DMS79 (cell line): ENCODE measurements at places on chromosomes 5 and 9.

DNA sequence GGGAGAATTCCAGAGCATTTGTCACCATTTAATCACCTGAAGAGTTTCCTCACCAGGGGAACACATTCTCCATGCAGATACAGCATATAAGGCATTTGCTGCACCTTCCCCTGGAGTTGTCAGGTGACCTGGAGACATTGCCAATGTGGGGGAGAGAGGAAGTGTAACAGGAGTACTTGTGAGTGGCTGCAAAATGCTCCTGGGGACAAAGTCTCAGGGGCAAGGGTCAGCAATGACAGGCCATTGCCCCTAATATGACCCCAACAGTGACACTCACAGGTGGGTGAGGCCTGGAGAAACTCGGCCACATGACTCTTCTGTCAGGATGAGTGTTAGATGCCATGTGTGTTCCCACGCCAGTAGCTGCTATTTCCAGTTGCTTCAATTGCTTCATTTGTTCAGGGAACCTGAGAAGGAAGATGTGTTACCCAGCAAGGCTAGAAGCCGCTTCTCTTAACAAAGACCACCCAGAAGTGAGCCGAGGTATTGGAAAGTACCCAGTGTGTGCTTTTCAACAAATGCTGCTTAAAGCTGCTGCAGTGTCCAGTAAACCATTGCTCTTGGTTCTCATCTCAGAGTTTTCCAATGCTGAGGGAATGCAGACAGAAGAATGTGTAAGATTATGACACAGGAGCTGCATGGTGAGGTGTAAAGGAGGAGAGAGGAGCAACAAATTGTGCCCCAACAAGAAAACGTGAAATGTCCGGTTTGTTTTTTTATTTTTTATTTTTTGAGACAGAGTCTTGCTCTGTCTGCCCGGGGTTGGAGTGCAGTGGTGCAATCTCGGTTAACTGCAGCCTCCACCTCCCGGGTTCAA is 128.2 kb upstream of the SLC44A1 start:
- DNase-seq = no peak

GRCh38 chr9:127158786-127159324 is 36.4 kb upstream of the ANGPTL2 start:
- DNase-seq = no peak

DNA sequence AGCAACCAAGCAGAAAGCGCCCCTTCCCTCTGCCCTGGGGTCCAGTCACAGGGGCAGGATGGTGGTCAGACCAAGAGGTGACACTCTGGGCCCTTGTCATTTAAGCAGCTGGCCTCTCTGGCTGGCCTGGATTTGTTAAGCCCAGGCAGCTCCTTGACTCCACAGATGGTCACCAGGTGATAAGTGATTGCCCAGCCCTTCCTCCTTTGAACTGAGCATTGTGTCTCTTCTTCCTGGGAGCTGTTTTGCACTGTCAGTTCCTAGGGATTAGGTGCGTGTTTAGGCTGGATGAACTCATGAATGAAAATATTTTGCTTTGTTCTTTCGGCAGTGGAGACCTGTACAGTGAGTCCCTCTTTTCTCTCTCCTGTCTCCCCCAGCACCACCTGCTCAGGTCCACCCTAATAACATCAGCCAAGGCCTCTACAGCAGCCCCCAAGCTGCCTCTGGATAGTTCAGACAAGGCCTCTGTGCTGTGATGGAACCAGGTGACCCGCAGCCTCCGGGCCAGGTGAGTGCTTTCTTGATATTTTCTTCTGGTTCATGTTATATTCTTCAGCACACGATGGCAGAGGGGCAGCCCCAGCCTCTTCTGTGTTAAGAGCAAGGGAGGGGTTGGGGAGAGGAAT is 139.7 kb upstream of the PITX1 start:
- DNase-seq = no peak

DNA sequence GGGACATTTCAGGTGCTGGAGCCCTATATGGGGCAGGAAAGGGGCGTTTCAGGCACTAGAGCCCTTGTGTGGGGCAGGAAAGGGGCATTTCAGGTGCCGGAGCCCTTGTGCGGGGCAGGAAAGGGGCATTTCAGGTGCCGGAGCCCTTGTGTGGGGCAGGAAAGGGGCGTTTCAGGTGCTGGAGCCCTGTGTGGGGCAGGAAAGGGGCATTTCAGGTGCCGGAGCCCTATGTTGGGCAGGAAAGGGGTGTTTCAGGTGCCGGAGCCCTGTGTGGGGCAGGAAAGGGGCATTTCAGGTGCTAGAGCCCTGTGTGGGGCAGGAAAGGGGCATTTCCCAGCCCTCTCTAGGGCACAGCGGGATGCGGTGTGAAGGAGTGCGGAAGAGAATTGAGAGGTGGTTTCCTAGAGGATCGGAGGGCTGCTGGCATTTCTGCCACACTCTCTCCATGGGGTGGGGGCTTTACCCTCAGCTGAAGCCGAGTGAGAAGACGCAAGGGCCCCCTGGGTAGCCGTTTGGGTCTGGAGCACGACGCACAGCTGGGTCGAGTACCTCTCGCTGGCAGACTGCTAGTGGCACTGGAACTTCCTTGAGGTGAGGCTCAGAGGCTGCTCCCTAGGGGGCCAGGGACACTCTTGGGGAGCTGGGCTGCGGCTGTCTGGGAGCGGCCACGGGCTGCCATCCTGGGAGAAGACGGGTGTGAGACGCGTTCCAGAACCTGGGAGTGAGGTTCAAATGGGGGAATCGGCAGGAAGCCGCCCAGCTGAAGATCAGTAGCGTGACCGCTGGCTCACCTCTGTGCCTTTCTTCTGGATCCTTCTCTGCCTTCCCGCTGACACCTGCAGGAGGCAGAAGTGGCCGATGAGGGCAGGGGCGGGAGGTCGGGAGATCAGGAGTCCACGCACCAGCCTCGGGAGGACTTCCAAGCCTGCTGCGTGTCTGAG is 122.6 kb upstream of the IRX4 start:
- DNase-seq = no peak

DNA sequence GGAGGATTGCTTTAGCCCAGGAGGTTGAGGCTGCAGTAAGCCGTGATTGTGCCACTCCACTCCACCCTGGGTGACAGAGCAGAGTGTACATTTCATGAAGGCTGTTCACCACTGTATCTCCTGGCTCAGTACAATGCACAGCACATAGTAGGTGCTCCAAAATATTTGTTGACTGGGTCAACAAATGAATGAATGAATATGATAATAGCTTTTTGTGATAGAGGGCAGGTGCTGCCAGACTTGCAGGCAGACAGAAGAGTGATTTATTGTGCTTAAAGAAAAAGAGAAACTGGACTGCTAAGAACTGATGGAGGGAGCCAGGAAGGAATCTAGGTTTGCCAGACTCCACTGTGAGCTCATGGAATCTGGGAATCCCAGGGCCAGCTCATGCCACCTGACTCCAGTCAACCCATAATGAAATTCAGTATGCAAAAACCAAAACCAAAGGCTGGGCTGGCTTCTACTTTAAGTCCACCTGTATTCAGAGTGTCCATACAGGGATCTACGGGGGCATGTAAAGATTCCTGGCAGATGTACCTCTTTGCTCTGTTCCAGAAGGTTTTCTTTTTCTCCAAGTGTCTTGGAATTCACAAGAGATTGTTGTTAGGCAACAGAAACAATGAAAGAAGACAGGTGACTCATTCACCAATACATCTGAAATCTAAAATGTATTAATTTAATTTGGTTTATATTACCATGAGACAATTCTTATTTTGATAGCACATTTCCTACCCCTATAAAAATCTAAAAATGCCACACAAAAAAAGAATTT is 15.5 kb upstream of the CTNNA1 start:
- DNase-seq = no peak

- DNase-seq = no peak
Observed at GRCh38 chr5:59367791-59368394, 525.6 kb downstream of the PDE4D start.

GRCh38 chr9:7118633-7119032 is 360.9 kb downstream of the KDM4C start:
- DNase-seq = no peak

GRCh38 chr5:71573591-71573990 is 13.5 kb upstream of the MCCC2 start:
- no peak for DNase-seq

DNA sequence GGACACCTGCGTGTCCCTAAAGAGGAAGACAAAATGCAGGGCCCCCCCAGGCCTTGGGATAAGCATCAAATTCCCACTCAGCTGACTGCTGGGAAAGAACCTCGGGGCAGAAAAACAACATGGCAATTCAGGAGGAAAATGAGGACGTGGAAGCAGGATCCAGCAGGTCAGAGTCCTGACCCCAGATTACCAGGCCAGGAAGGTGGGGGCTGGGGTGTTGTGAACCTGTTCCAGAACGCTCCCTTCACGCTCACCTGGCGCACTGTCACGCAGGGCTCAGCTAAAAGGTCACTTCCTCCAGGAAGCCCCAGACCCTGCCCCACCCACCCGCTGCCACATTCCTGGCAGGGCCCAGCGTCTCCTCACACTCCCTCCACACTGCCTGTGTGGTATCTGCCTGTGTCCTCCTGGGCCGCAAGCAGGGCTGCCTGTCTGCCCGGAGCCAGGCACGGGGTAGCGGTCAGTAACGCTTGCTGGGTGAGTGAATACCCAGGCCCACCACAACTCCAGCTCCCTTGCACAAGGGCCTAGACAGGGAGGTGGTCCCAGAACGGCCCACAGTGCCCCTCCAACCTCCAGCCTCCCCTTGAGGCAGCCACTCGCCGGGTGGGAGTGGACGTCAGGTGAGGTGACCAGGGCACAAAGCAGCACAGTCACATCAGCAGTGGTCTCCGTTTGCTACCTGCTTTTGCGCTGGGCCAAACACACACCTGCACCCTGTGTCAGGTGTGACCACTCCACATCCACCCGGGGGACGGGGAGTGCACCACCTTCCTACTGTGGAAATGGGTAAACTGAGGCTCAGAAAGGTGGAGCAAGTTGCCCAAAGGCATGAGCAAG is 18.1 kb downstream of the VAV2 start:
- DNase-seq = no peak

DNA sequence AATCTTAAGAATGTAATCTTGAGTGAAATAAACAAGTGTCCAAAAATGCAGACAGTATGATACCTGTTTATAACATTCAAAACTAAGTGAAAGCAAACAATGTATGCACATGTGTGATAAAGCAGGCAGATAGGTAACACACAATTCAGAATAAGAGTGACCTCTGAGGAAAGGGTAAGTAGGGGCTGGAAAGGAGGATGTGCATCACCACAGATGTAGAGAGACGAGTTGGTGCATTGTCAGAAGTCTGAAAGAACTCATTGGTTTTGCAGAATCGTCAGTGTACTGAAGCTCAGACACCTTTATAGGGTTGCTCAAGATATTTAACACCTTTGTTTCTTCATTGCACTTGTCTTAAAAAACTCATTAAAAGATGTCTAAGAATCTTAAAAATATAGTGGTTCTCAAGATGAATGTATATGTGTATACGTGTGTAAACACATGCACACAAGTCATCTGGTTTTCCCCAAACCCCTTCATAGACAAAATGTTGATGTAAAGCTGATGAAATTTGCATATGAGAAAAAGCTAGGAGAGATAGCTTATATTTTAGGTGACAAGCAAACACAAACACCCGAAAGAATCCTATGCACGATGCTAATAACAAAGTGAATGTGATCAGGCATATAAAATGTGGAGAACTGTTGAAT is 197.6 kb upstream of the MEF2C start:
- no peak for DNase-seq

- DNase-seq = peak; percentile 41
Observed at GRCh38 chr9:38423273-38423972, 831 bp downstream of the IGFBPL1 start.

GRCh38 chr5:17992291-17992690 is 358.0 kb downstream of the TAF11L14 start:
- no peak for DNase-seq

GRCh38 chr9:92850898-92851297 is 26.9 kb downstream of the ZNF484 start:
- DNase-seq = no peak

- DNase-seq = no peak
Observed at GRCh38 chr9:86040861-86041155, 58.5 kb downstream of the GOLM1 start.

DNA sequence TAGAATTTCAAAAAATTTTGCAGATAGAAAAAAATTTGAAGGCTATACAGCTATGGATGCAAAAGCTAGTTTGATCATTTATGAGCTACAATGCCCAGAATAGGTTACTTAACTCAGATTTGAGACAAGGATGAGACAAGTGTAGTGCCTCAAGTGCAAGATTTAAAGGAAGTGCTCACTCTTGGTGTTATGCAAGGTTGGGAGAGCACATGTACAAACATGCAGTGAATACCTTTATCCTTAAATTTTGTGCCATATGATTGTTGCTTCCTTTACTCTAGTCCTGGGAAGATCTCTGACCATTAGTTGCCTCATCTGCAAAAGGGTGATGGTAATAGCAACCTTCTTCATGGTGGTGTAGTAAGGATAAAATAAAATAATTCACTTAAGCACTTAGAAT is 31.7 kb upstream of the PPP2R2B start:
- DNase-seq = no peak

DNA sequence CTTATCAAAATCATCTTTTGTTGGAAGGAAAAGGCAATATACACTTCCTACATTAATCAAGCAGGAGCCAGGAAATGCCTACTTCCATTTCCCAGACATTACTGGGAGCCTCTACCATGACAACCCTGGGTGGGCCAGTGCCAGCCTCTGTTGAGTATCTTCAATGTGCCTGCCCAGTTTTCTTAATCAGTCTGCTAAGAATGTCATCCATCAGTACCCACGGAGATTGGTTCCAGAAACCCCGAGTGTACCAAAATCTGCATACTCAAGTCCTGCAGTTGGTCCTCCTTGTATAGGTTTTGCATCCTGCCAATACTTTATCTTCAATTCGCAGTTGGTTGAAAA is 82.4 kb downstream of the MARCHF3 start:
- DNase-seq = no peak

DNA sequence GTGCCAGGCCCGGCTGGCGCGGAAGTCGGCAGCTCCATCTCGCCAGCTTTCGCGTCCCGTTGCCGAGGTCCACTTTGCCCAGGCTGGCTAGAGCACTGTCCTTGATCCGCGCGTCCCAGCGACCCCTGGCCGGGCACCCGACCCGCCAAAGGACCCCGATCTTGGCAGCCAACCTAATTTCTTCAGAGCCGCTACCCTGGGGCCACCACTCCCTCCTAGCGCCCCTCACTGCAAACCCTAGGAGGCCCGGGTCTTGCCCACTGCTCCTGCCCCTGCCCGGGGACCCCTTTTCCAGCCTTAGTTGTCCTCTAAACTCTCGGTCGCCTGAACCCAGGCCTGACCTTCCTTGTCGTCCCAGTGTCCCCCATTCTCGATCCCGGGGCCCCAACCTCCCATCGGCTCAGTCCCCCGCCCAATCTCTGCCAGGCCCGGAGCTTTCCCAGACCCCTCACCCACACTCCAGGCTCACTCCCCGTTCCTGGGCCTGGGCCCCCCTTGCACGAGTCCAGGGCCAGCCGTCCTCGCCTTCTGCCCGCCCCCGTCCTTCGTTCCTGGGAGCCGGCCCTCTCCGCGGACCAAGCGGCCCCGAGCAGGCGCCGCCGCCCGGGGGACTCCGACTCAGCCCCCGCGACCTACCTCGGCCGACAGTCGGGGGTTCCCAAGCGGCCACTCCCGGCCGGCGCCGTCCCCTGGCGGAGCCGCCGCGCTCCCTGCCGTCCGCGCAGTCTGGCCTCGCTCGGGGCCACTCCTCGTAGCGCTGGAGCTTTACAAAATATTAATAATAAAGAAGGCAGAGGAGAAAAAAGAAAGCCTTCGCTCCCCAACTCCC is 701 bp upstream of the LMX1B start:
- no peak for DNase-seq
